T-helper 17 cell (primary cell): ENCODE measurements at places on chromosomes 6 and 20.

DNA sequence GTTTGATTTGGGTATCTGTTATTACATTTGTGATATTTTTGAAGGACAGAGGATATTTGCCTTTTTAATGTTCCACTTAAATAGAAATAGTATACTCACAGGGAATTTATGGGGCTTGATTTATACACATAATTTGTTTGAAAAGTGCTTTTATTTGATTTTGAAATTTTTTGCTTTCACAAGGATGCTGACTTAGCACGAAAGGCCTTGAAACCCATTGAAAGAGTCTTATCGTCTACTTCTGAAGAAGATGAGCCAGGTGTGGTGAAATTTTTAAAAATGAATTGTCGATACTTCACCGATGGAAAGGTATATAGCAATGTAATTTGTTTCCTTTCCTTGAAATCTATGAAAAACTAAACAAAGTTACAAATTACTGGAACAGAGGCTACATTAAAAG lies 74.3 kb upstream of the HINT3 start:
- H3K27ac ChIP-seq, result no peak overlapping the region
- no peaks in the 10 kb centered on the region for H3K27me3 ChIP-seq
- DNase-seq, result no peak
- peaks cover 5% of the 10 kb centered on the region for H3K4me1 ChIP-seq
- peaks cover 15% of the 10 kb centered on the region for H3K36me3 ChIP-seq

DNA sequence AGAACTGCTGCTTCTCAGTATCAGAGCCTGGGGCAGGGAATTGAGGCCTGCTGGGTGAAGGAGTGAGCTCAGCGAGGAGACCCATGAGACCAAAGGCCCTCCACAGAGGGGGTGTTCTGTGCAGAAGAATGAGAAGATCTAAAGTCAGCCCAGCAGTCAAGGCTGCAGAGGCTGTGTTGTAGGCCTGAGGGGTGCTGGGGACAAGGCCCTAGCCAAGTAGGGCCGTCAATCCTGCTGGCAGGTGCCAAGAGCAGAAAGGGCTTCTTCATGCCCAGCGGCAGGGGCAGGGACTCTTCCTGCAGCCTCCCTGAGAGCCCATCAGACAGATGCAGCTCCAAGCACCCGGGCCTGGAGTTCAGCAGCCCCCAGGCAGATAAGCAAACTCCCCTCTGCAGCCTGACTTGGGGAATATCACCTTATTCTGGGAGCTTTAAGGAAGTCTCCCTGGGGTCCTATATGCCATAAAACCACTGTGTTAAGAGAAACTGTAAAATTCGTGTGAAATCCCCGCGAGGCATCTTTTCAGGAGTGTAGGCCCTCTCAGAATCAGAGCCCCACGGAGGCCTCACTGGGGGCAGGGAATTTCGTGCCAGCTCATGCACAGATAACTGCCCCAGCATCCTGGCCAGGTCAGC lies 9.0 kb downstream of the CCDC167 start:
- peak overlapping the region; percentile 86 for H3K4me3 ChIP-seq
- no peaks in the 10 kb centered on the region for H3K27me3 ChIP-seq
- H3K36me3 ChIP-seq, result peaks cover 5% of the 10 kb centered on the region

DNA sequence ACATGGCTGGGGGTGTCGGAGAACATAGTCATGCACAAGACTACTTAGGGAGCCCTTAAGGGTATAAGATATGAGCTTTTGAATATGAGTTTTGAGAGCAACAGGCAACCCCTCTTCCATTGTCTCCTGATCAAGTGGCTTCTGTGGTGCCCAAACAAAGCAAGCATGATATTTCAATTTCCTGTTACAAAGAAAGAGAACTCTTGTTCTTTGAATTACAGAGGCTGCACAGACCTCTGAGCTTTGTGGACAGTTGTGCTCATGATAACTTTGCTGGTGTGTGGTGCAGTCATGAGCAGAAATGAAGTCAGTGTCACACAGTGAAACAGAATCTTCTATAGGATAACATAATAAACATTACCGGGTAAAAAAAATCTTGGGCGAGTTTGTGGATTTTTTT lies 66.8 kb upstream of the THEMIS start:
- no peaks in the 10 kb centered on the region for H3K27me3 ChIP-seq
- H3K4me3 ChIP-seq, result no peak overlapping the region
- peaks cover 18% of the 10 kb centered on the region for H3K4me1 ChIP-seq
- H3K27ac ChIP-seq, result no peak overlapping the region
- DNase-seq, result no peak
- H3K36me3 ChIP-seq, result no peaks in the 10 kb centered on the region

GRCh38 chr6:107712237-107712664 lies 111.9 kb downstream of the SCML4 start:
- DNase-seq, result no peak
- H3K4me3 ChIP-seq, result peak overlapping the region; percentile 73
- peaks cover 46% of the 10 kb centered on the region for H3K4me1 ChIP-seq
- peak overlapping the region; percentile 83 for H3K27ac ChIP-seq

DNA sequence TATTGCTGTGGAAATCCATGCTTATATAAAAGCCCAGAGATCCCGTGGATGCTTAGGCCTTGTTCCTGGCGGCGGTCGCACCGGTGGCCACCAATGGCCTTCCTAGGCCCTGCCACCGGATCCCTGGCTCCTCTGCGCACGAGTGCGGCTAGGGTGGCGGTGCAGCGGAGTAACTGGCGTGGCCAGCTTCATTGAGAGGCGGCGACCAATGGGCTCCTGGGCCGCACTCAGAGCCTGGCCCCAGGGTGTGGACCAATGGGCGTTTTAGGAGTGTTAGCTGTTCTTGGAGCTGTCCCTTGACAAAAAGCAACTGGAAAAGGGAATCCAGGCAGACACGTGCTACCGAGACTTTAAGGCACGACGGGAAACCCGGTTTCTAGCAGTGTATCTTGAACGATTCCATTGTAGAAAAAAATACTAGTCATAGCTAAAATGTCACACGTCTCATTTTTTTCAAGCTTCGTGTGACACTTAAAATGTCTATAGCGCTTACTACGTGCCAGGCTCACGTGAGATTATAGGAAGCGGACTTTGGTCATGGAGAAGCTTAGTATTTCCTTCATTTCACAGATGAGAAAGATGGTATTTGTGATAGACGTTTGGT lies 1.7 kb downstream of the AMD1 start:
- H3K4me1 ChIP-seq, result peaks cover 39% of the 10 kb centered on the region
- H3K27me3 ChIP-seq, result no peaks in the 10 kb centered on the region
- DNase-seq, result peak; percentile 44

DNA sequence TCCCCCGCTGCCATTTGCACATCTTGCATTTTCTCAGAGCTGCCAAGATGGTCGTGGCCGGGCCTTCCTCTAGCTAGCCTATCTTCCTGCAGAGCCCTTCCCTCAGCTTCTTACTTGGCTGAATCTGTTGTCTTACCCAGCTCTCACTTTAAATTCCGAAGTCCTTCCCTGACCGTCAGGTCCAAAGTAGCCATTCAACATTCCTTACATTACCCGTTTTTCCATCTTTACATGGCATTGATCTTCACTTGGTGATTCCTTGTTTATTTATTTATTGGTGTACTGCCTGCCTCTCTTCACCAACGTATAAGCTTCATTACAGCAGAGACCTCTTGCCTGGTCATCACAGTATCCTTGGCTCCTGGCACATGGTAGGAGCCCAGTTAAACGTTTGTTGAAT lies 137.4 kb upstream of the ESR1 start:
- no peak for DNase-seq
- no peak overlapping the region for H3K27ac ChIP-seq
- H3K4me3 ChIP-seq, result no peak overlapping the region
- H3K36me3 ChIP-seq, result peaks cover 3% of the 10 kb centered on the region
- H3K4me1 ChIP-seq, result no peaks in the 10 kb centered on the region

DNA sequence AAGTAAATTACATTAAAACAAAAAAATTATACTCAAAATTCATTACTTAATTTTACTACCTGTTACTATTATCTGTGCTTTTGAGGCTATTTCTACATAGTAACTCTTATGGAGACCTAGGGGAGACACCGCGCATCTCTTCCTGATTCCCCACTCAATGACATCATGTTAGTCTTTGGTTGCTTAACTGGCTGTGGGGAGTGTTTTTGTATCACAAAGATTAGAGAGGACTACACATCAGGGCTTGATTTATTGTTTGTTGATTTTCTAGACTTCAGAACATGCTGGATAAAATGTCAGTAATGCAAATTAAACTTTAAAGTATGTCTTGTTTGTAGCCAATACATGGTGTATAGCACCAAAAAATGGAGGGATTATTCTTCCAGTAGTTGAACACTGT lies 26.0 kb downstream of the SLC2A10 start:
- H3K36me3 ChIP-seq, result peaks cover 2% of the 10 kb centered on the region
- H3K27me3 ChIP-seq, result peaks cover 37% of the 10 kb centered on the region
- H3K4me3 ChIP-seq, result no peak overlapping the region
- H3K4me1 ChIP-seq, result no peaks in the 10 kb centered on the region

- DNase-seq, result no peak
- peak overlapping the region; percentile 64 for H3K4me3 ChIP-seq
- H3K4me1 ChIP-seq, result peaks cover 21% of the 10 kb centered on the region
- no peak overlapping the region for H3K27ac ChIP-seq
- H3K36me3 ChIP-seq, result peaks cover 4% of the 10 kb centered on the region
Observed at GRCh38 chr6:113859349-113860180, 2.4 kb downstream of the MARCKS start.
